ENCODE measurements at places on chromosomes 1 and 21.

DNA sequence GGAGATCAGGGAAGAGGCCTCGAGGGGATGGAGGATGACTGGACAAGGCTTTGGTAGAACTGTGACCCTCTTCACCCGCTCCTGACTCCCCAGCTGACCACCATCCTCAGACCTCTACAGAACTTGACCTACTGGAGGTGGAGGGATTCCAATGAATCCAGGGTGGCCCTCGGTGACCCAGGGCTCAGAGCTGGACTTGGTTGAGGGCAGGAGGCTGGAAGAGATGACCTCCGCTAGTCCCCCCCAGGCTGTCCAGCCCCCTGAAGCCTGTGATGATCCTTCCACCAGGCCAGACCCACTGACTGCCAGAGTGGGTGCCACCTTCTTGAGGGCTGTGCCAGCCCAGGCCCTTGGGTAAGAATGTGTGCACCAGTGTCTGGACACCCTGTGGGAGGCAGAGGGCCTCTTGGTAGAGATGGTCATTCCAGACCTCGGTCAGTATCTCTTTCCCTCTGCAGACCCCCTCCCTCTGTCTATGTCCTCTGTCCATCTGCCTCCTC is 44.9 kb downstream of the ATP1B1 start:
- no peak for DNase-seq

GRCh38 chr1:30686236-30686935 is 37.0 kb downstream of the MATN1 start:
- DNase-seq = no peak

DNA sequence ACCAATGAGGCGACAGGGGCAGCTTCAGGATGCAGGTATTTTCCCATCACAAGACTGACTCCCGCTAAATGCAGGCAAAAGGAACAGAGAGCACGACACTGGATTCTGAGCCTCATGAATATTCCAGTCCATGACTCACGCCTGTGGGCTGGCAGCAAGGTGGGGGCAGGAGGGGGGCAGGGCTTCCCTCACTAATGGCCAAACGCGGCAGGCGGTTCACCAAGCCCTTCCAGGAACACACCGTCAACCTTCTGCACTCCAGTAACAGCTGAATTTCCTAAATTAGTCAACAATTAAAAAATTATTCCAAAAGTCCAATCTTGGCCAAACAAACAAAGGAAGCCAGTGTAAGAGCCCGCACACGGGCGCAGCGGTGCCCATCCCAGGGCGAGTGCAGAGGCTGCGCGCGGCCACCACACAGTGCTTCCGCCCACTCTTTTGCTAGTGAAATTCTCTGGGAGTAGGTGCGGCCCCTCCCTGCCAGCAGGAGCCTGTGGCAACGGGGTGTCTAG is 12.5 kb upstream of the GPR153 start:
- DNase-seq = no peak

DNA sequence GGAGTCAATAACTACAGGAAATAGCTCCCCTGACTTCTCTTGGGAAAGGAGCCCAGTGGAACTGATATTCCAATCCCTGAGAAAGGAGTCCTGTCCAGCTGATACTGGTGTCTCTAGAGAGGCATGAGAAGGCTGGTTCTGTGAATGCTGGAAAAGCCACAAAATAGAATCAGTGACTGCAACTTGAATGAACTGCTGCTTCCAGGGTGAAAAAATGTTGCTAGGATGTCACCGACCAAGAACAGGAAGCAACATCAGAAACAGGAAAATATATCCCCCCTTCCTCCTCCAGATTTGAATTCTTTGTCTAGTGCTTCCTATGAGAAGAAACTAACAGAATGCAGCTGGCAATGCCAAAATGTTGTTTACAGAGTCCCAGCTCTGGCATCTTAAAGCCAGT is 269.3 kb upstream of the LYPLAL1 start:
- no peak for DNase-seq

GRCh38 chr1:234212764-234213657 is 160.2 kb upstream of the COA6 start:
- DNase-seq = no peak

DNA sequence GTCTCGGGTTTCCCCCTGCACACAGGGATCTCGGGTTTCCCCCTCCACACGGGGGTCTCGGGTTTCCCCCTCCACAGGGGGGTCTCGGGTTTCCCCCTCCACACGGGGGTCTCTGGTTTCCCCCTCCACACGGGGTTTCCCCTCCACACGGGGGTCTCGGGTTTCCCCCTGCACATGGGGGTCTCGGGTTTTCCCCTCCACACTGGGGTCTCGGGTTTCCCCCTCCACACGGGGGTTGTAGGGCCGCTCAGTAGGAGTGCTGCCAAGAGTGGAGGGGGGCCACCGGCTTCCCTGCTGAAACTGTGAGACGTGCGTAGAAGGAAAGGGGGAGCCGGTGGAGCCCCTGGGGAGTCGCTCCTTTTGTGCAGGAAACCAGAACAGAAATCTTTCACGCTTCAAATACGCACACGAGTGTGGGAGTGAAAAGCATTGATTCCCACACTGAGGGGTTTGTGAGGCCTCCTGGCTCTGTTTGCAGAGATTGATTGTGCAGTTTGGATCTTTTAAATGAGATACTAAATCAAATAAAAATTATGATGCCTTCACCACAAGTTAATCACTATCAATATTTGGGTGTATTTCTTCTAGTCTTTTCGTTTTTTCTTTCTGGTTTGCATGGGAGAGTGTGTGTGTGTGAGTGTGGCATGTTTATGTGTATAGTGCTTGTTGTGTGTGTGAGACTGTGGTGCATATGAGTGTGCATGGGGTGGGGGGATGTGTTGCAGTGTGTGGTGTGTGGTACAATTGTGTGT is 54.3 kb upstream of the TRAPPC10 start:
- no peak for DNase-seq

DNA sequence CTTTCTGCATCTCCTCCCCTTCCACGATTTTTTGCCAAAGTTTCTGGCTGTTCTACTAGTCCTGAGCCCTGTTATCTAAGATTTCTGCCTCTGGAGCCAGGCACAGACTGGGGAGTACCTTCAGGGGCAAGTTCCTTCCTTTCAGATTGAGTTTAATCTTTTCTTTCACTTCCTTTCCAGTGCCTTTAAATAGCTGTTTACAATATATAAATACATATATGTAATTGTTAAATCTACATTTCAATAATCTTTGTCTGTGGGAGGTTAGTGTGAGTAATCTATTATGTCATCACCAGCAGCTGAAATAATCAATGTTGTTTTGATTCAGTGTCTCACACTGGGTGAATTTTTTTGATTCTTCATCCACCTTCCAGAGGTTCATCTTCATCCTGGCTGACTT is 31.8 kb downstream of the DIPK1A start:
- DNase-seq = no peak

- DNase-seq = no peak
Observed at GRCh38 chr1:55231745-55232144, 16.6 kb upstream of the USP24 start.

- no peak for DNase-seq
Observed at GRCh38 chr1:199751506-199751905, 276.0 kb upstream of the NR5A2 start.

DNA sequence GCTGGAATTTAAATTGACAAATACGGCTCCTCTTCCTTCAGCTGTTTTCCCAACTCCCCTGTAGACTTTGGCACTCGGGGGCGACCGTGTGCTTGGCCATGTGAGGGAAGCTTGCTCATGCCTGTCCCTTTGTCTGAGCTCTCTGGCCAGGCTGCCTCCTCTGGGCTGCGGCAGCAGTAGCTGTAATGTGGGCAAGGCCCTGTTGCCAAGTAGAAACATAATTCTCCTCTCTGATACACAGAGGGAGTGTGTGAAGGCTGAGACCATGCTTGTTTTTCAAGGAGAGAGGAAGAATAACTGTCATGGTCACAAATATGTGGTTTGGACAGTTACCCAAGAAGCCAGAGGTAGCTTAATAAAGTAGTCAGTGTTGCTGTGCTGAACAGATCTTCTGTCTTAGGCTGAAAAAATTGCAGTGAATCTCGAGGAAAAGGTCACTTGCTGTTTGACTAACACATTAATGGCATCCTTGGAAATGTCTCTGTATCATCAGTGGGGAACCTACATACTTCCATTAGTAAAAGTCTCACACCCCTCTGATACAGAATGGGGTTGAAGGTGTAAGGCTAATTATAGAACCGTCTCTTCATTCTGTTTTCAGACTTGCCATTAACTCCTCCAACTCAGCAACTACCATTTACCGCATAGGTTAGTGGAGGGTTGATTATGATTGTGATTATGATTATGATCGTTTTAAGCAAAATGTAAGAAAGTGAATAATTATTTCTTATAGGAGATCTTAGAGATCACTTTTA is 94.6 kb downstream of the TGFB2 start:
- DNase-seq = no peak

- DNase-seq = no peak
Observed at GRCh38 chr1:103538226-103538625, 12.7 kb downstream of the RNPC3 start.

GRCh38 chr1:75394386-75395139 is 216.4 kb downstream of the SLC44A5 start:
- no peak for DNase-seq

- DNase-seq = no peak
Observed at GRCh38 chr1:116763116-116763786, 9.0 kb downstream of the CD2 start.

DNA sequence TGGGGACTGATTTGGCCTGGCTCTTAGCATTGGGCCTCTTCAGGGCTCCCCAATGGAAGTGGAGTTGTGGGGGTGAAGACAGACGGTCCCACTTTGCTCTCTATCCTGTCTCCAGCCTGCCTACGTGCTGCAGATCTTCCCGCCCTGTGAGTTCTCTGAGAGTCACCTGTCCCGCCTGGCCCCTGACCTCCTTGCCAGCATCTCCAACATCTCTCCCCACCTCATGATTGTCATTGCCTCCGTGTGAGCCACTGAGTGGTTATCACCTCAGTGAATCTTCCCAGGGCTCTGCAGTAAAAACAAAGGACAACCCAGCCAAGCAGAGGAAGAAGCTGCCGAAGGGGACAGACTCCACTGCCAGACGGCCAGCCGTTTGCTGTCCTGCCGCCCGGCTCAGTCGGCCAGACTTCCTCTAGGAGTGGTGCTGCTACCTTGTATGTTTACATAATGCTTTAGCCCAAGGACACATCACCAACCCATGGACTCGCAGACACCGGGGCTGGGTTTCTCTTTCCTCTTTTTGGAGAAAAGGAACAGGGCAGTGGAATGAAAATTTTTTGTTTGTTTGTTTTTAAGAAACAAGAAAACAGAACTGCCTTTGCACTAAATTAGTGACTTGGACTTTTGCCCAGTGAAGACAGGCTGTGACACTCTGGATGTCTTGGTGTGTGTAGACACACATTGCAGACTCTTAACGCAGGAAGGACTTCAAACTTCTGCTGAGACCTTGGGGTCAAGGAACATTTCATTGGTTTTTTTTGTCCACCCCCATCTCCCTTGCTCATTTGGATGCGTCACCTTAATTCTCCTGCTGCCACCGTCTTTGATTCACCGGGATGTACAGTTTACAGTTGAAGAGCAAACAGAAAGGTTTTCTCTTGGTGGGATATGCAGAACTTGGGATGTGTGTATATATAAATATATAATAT is 36.5 kb downstream of the ZBTB17 start:
- no peak for DNase-seq

GRCh38 chr1:212512816-212513559 is 80.3 kb downstream of the NENF start:
- no peak for DNase-seq

- DNase-seq = no peak
Observed at GRCh38 chr1:223664106-223664505, 1.4 kb downstream of the CAPN8 start.

DNA sequence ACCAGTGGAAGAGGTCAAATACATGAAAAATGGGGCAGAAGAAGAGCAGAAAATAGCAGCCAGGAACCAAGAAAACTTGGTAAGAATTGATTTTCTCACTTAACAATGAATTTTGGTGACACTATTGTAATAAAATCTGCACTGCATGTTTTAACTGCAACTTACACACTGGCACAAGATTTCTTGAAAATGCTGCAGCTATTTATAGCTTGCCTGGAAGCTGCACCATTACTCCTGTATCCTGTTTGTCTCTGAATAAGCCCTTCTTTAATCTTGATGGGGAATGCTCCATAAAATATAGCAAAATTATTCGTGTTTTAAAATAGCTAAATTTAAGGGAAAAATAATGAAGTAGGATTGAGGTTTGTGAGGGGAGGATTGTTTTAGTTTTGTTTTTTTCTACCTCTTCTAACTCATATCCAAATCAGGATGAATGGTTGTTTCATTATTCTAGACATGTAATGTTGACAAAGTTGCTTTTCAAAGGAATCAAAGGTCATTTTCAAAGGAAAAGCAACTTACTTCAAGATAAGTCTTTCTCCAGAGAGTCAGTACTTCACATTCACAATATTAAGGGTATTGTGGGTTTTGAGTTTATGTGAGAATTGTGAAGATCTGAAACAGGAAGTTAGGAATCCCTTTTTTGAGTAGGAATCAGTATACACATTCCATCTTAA is 120.9 kb downstream of the C1orf21 start:
- DNase-seq = no peak

DNA sequence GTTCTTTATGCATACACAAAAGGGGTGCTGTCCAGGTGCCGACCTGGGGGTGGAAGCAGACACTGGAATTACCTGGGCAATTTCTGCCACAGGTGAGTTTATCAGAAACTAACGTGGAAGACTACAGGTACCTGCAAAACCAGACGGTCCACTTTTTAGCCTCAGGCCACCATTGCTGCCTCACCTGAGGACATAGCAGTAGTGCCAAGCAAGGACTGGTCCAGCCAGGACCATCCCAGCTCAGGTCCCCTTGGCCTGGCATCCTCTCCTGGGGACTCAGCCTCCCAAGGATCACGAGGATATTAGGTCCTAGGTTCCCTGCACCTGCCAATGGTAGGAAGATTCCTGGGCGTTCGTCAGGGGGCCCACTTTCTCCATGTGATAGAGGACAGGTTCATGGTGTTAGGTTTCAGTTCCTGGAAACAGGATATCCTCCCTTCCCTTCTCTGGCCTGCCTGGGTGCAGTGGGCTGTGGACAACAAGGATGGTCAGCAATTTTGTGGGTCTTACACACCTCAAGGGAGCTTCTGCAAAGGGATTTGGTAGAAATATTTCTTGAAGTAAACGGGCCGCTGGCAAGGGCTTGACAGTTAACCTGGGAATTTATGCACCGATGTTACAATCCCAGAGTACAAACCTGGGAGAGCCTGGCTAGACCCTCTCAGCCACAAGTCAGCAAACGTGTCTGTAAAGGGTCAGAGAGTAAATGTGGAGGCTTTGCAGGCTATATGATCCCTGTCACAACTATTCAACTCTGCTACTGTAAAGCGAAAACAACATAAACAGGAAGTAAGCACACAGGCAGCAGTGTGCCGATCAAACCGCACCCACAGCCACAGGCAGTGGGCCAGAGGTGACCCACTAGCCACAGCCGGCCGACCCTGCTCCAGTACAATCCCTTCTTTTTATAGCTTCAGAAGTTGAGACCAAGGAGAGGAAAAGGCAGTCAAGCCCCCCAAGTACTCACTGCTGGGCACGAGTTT is 71.4 kb upstream of the RAB4A start:
- DNase-seq = no peak
